ENCODE measurements at places on chromosomes 16 and 17. TPM values are rescaled to one million over a fixed set of nuclear protein-coding genes. Genes with fewer than 3 reads are reported as not detected.

The CCT6B gene
- 2.3 TPM for total RNA-seq

The GDPD3 gene
- total RNA-seq: 0.47 TPM

The SPATA32 gene
- total RNA-seq: not detected

The ABR gene
- 134 TPM for total RNA-seq

The AIPL1 gene
- total RNA-seq: not detected

The CCL7 gene
- not detected for total RNA-seq

The MT1G gene
- total RNA-seq: not detected

The KRTAP16-1 gene
- total RNA-seq: not detected

The TMEM98 gene
- total RNA-seq: 35.6 TPM

The HELZ gene
- total RNA-seq: 58.0 TPM

The PRAC1 gene
- total RNA-seq: not detected

The NKD1 gene
- total RNA-seq: 2.2 TPM

The EEF2K gene
- 10.9 TPM for total RNA-seq

The GPR139 gene
- total RNA-seq: 1.4 TPM

The EPN3 gene
- 0.31 TPM for total RNA-seq

The CHTF8 gene
- total RNA-seq: 37.7 TPM

The ADGRG3 gene
- 0.16 TPM for total RNA-seq

The TRPV2 gene
- 2.0 TPM for total RNA-seq

The MPV17L gene
- 19.3 TPM for total RNA-seq

The LITAF gene
- 13.7 TPM for total RNA-seq

The EVPLL gene
- total RNA-seq: not detected

The TPSD1 gene
- total RNA-seq: not detected

The SKAP1 gene
- total RNA-seq: 0.62 TPM

The KRT16 gene
- total RNA-seq: not detected

The HOXB5 gene
- total RNA-seq: not detected

The DYNLRB2 gene
- 1.1 TPM for total RNA-seq

The BRICD5 gene
- total RNA-seq: 3.7 TPM

The CCL17 gene
- not detected for total RNA-seq

The KRT27 gene
- not detected for total RNA-seq

The DLG4 gene
- total RNA-seq: 131 TPM

The RNU2-1 gene
- total RNA-seq: not detected

The BCL6B gene
- 1.4 TPM for total RNA-seq

The SPG7 gene
- 78.1 TPM for total RNA-seq

The GP1BA gene
- total RNA-seq: not detected

The KRTAP2-2 gene
- not detected for total RNA-seq

The CRISPLD2 gene
- total RNA-seq: 2.7 TPM

The OTOP3 gene
- not detected for total RNA-seq

The SLC2A4 gene
- 0.16 TPM for total RNA-seq

The HEATR9 gene
- not detected for total RNA-seq

The DNAH3 gene
- total RNA-seq: 0.31 TPM

The CBLN1 gene
- total RNA-seq: 1.7 TPM

The CPHXL2 gene
- not detected for total RNA-seq

The KRTAP3-1 gene
- total RNA-seq: not detected

The CORO1A gene
- total RNA-seq: 15.9 TPM

The METTL23 gene
- 17.8 TPM for total RNA-seq

The AFMID gene
- 35.4 TPM for total RNA-seq

The ATP2C2 gene
- 7.0 TPM for total RNA-seq

The MAP2K6 gene
- total RNA-seq: 39.9 TPM

The STXBP4 gene
- total RNA-seq: 25.7 TPM

The NPW gene
- not detected for total RNA-seq

The SARM1 gene
- 17.8 TPM for total RNA-seq

The CTRB2 gene
- not detected for total RNA-seq

The ATP1B2 gene
- total RNA-seq: 5.0 TPM

The TP53TG3B gene
- total RNA-seq: not detected

The SULT1A1 gene
- total RNA-seq: 7.3 TPM

The SLC16A11 gene
- 0.31 TPM for total RNA-seq

The NECAB2 gene
- 1.9 TPM for total RNA-seq

The KCNAB3 gene
- total RNA-seq: 2.7 TPM
